ENCODE measurements at places on chromosomes 11 and 22.
A peak's percentile ranks its signal among the peaks of the same experiment; 100 is the strongest.

GRCh38 chr11:69293819-69294505 is at the start of gene MYEOV:
TSS of gene MYEOV (plus strand) at chr11:69294155. CDS start at chr11:69295355, 1,200 bp downstream.
- DNase-seq = no peak

DNA sequence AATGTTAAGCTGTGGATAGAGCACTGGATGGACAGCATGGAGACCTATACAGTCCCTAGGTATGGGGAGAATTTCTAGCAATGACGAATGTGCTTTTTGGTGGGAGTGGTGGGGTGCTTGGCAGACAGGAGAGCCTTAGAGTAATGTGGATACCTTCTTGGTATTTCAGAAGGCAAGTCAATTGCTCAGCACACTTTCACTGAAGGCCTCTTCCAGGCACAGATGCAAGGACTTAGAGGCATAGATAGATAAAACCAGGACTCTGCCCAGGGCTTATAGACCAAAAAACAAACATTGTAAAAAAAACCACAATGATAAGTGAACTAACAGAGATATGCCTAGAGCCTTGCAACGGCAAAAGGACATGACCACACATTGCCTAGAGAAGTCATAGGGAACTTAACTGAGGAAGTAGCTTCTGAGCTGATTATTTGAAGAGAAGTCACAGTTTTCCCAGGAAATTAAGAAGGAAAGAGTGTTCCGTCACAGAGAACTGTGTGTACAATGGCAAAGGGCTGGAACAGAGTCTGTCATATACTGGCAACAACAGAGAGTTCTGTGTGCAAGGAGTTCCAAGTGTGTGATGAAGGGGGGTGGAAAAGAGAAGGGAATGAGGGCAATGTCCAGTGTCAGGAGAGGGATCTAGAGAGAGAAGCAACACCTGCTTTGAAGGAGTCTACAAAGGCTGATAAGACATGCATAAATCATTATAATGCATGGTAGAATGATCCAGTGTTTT is 65.9 kb upstream of the PICALM start:
- DNase-seq = peak; percentile 22

- no peak for DNase-seq
Observed at GRCh38 chr11:120674542-120674941, 163.0 kb downstream of the GRIK4 start.

- no peak for DNase-seq
Observed at GRCh38 chr22:46088541-46089311, 61.6 kb upstream of the PPARA start.

DNA sequence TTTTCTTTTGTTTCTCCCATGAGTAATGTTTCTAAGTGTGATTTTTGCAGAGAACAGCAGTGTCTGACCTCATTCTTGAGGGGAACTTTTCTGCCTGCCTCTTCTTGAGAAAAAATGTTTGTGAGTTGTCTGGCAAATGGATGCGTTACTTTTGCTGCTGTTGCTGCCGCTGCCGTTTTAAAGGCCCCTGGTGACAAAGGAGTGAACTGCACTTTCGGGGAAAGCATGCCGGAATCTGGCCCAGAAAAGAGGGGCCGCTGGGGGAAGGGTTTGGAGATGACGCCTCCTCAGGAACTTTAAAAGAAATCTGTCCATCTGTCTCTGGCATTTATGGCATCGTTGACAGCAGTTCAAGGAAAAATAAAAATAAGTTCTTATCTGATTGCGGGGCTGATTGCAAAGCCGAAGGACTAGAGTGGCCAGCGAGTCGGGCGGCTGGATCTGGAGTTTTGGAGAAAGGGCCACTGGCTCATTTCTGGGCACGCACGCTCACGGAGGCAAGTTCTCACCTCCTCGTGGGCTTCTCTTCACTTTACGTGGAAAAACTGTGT is 16.5 kb downstream of the ZBTB16 start:
- DNase-seq = no peak

DNA sequence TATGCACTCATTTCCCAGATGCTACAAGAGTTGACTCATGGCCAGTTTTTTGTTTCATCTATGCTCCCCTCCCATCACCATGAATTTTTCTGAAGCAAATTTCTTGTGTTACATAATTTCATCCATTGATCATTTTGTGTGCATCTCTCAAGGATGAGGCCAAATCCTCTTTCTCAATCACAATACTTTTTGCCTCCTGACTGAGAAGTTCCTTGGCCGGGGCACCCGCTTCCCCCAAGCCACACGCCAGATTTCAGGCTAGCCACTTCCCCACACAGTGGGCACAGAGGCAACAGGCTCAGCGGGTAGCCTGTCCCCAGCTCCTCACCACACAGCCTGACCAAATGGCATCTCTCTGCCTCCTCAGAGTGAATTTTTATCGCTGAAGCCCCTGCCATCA is 9.8 kb upstream of the DSCAML1 start:
- DNase-seq = no peak

- no peak for DNase-seq
Observed at GRCh38 chr11:68457216-68457897, 3.2 kb upstream of the PPP6R3 start.

- DNase-seq = no peak
Observed at GRCh38 chr22:26436903-26437515, 7.9 kb downstream of the ASPHD2 start.

GRCh38 chr22:31488346-31488883 is 1.2 kb downstream of the EIF4ENIF1 start:
- DNase-seq = no peak

GRCh38 chr22:19117111-19117512 is 5.1 kb downstream of the DGCR2 start:
- DNase-seq = no peak

GRCh38 chr11:65204646-65205601 is 23.2 kb downstream of the CAPN1 start:
- peak; percentile 64 for DNase-seq

- no peak for DNase-seq
Observed at GRCh38 chr11:74749965-74750296, 1.3 kb downstream of the RNF169 start.

GRCh38 chr11:12800032-12800671 is 125.9 kb downstream of the TEAD1 start:
- DNase-seq = no peak

DNA sequence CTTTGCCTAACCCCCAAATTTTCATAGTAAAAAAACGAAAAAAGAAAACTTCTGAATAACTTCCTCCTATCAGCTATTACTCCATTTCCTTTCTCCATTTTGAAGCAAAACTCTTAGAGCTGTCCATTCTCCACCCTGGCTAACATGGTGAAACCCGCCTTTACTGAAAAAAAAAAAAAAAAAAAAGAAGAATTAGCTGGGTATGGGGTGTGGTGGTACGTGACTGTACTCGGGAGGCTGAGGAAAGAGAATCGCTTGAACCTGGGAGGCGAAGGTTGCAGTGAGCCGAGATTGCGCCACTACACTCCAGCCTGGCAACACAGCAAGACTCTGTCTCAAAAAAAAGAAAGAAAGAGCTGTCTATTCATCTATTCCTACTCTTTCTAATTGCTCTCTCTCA is 11.3 kb upstream of the NXF1 start:
- no peak for DNase-seq

GRCh38 chr22:43237280-43237679 is 50.3 kb upstream of the TTLL12 start:
- DNase-seq = no peak

DNA sequence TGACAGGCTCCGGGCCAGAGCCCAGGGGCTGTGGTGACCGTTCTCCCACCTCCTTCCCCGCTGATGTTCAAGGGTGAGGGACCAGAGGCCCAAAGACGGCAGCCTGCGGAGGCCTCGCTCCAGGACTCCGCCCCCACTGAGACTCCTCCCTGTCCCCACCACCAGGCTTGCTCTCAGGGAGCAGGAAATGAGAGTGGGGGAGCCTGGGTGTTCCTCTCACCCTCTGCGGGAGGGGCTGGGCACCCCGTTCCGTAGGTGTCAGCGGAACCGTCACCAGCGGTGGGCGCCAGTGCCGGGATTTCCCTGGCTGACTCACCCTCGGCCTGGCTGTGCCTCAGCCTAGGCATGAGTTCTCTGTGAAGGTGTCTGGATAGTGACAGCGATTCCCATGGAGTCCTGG is 15.7 kb downstream of the DAGLA start:
- peak; percentile 46 for DNase-seq

- no peak for DNase-seq
Observed at GRCh38 chr11:131899950-131900580, 529.6 kb downstream of the NTM start.

DNA sequence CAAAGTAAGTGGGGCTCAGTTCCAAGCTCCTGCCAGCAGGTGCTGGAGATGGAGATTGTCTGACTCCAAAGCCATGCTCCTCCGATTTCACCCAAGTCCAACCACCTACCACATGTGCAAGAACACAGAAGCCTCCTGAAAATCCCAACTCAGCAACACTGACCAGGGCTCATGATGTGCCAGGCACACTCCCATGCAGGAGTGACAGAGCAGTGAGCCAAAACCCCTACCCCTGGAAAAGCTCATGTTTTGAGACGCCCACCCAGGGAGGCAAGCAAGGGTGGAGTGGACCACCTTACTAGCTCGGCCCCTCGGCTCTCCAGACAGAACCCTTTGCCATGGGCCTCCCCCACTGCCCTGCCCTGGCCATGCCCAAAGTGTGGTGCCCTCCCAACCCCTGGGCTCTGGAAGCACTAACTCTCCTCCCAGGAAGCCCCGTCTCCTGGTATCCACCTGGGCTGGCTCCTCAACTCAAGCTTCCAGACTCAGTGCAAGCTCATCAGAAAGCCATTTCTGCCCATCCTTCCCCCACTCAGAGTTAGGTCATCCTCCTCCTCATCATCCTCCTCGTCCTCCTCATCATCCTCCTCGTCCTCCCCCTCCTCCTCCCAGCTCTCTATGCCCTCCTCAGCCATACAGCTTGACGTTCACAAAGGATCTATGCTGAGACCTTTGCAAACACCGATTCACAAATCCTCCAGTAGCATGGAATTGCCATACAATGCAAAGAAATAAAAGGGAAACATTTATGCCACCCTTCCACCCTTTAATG is 154.9 kb downstream of the MPPED1 start:
- no peak for DNase-seq

DNA sequence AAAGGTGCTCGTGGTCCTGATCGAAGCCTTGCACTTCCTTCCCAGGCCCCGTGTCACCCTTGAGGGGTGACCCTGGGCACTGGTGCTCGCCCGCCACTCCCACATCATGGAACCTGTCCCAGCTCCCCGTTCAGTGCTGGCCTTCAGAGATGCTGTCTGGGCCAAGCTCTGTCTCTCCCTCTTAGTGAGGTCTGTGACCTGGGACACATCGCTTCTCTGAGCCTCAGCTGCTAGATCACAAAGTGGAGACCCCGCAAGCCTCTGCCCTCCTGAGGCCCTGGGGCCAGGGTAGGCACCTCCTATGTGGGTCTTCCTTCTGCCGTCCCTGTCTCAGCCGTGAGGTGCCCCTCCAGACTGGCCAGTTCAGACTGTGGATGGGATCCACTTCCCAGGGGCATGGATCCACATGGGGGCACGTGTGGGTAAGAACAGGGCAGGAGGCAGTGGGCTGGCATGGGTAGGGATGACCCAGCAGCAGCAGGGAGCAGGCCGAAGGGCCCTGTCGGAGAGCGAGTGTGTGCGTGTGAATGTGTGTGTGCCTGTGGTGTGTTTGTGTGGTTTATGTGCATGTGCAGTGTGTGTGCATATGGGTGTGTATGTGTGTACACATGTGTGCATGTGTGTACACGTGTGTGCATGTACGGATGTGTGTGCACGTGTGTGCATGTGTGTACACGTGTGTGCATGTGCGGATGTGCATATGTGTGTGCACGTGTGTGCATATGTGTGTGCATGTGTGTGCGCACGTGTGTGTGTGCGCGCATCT is 1073.7 kb downstream of the BRD1 start:
- no peak for DNase-seq

GRCh38 chr11:88487646-88488045 is 150.1 kb upstream of the CTSC start:
- no peak for DNase-seq

DNA sequence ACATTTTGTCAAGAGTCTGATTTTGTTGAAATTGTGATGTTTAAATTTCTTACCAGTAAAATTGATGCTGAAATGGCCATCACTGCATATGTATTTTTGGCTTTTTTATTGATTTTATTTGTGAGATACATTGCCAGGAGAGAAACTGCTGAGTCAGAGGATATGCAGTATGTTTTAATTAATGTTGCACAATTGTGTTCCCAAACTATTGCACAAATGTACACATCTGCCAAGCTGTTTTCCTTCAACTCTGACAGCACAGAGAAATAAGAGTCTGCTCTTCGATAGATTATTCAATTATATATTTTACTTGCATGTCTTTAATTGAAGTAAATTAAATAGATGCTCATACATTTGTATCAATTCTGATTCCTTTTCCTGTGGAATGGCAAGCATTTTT is 640.2 kb upstream of the LUZP2 start:
- no peak for DNase-seq

DNA sequence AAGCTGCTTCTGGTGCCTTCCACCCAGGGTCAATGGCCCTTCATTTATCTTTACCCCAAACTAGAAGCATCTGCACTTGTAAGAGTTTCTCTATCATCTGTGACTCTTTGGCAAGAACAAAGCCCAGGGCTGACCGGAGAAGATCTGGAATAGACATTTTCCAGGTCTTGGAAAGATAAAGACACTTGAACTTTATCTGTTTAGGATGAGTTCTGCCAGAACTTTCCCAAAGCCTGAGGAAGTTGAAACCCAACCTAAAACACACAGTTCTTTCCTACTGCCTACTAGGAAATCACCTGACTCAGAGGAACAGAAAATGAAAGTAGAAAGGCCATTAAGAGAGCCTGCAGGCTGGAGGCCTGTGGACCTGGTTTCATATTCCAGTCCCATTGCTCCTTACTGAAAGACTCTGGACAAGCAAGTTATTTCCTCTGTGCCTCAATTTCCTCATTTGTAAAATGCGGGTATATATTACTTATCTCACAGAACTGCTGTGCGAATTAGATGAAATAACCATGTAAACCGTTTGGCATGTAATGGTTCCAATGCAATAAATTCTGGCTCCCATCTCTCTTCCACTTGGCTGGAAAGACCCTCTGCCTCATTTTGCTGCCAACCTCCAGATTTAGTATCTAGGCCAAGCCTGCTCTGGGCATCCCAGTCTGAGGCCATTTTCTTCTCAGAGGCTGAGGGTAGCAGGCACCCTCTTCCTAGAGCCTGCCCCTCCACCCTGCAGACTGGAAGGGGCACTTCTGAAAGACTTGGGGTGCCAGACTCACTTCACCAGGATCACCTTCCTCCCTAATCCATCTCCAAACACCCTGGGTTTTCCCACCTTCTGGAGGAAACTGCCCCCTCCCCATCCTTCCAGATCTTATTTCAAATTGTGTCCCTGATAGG is 1.2 kb downstream of the UBE2L6 start:
- no peak for DNase-seq

DNA sequence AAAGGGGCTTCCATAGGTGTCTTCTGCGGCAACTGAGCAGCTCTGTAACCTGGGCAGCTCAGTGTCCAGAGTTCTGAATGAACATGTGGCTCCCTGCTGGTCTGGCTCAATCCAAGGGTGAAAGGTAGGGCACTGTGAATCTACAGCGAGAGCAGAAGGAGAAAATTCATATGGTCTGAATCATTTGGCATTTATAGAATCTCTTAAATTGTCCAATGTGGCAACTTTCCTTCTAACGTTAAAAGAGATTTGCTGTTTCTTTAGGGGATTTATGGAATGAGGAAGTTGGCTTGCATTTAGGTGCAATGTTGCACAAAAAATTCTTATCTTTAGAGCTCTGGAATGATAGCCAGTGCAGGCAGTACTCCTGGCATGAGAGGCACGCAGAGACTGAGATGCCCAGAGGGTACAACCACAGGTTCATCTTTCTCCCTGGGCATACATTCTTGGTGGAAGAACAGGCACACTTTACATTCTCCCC is 17.0 kb downstream of the ATXN10 start:
- no peak for DNase-seq

GRCh38 chr11:40403321-40403720 is 1056.1 kb downstream of the LRRC4C start:
- no peak for DNase-seq

- DNase-seq = no peak
Observed at GRCh38 chr11:72013765-72014711, 15.3 kb downstream of the IL18BP start.

GRCh38 chr11:1574238-1574932 is 2.3 kb upstream of the DUSP8 start:
- DNase-seq = no peak
